ENCODE measurements at places on chromosomes 2 and 18.

GRCh38 chr2:209431701-209432100 lies 7.9 kb downstream of the MAP2 start:
- DNase-seq: peak; percentile 43

- no peak for DNase-seq
Measured at GRCh38 chr2:216554755-216555154, 56.1 kb downstream of the RPL37A start.

- DNase-seq: no peak
Measured at GRCh38 chr18:36564841-36565240, 264.0 kb downstream of the TPGS2 start.

- DNase-seq: peak; percentile 75
Measured at GRCh38 chr2:130372055-130372832, 16.4 kb downstream of the PTPN18 start.

- DNase-seq: no peak
Measured at GRCh38 chr2:215507136-215507535, 71.3 kb upstream of the FN1 start.

- peak; percentile 61 for DNase-seq
Measured at GRCh38 chr2:212845941-212846340, 305.5 kb downstream of the IKZF2 start.

DNA sequence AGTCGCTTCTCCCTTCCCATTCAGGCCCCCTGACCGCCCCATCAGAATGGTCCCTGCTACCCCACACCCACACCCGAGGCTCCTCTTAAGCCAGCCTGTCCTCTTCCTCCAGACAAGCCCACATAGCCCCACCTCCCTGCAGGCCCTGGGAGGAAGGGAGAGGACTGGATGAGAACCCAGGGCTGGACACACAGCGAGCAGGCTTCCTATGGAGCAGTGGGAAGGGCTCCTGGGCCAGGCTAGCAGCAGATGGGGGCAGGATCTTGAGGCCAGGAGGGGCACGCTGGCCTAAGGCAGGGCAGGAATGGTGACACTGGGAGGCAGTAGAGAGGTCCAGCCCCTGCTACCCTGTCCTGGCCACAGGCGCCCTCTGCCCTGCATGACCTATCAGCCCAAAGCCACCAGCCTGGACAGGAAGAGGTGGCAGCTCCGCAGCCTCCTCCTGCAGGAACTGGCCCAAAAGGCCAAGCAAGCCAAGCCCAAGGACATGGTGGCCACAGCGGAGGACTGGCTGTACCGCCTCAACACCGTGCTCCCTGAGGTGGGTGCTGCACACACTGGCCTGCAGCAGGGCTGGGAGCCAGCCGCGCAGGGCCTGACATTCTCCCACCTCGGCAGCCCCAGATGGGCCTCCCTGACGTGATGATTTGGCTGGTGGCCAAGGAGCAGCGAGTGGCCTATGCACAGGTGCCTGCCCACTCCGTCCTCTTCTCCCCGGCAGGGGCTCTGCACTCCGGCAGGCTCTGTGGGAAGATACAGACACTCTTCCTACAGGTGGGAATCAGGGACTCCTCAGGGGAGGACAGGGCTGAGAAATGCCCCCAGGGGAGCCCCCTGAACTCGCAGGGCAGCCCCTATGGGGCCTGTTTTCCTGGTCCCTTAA lies 43.3 kb downstream of the FER1L5 start:
- peak; percentile 36 for DNase-seq

GRCh38 chr2:88684519-88684918 lies 7.0 kb upstream of the RPIA start:
- no peak for DNase-seq

DNA sequence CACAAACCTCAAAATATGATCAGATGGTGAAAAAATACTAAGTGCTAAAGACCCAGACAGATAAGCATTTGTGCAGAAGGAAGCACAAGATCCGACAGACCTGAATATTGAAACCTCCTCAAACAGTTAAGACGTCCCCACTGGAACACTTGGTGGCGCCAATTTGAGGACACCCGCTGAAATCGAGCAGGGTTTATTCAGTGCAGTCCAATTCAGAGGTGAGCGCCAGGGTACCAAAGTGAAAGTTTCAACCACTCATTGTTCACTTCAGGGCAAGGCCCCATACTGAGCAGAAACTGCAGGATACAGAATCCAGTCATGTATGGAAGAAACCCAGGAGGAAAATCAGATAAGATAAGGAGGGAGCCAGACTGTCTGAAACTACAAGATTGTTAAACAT lies 417.6 kb downstream of the LRRTM4 start:
- no peak for DNase-seq

- no peak for DNase-seq
Measured at GRCh38 chr2:220221992-220222391, 594.6 kb downstream of the SLC4A3 start.

DNA sequence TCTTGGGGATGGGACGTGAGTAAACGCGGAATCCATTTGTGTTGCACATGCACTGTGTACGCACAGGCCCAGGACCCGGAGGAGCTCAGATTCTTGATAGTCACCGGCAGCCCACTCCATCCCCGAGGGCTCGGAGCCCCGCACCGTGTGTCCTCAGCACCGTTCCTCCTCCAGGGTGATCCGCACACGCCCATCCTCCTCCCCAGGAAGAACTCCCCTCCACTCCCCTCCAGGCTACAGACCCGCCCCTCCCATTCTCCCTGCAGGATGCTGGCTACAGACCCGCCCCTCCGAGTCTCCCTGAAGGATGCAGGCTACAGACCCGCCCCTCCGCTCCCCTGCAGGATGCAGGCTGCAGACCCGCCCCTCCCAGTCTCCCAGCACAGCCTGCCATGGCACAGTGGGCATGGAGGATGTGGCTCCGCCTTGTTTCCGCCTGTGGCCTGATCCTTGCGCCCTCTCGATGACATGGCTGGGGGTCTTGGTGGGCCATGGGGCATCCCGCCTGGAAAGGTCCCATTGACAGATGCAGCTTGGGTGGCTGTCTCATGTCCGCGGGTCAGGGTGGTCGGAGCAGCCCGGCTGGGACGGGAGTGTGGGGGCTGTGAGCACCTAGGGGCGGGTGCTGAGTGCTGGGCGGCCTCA lies 14.1 kb downstream of the CTDP1 start:
- DNase-seq: no peak

- DNase-seq: no peak
Measured at GRCh38 chr2:39933196-39933595, 154.1 kb upstream of the THUMPD2 start.

Measured in iris pigment epithelial cell (primary cell).